Activated B cell treated with CpG ODN at 0.5 μM for 24 hours (primary cell): ENCODE measurements at places on chromosomes 13 and 19.

GRCh38 chr13:34152996-34153395, 335.0 kb downstream of the RFC3 start:
- H3K4me3 ChIP-seq: no peak overlapping the region
- no peaks in the 10 kb centered on the region for H3K36me3 ChIP-seq
- no peaks in the 10 kb centered on the region for H3K27me3 ChIP-seq
- peaks cover 10% of the 10 kb centered on the region for H3K4me1 ChIP-seq
- DNase-seq: no peak

GRCh38 chr19:51944798-51945552, 17.7 kb downstream of the ZNF613 start:
- H3K4me1 ChIP-seq: no peaks in the 10 kb centered on the region
- H3K27ac ChIP-seq: no peak overlapping the region
- no peak overlapping the region for H3K4me3 ChIP-seq
- H3K27me3 ChIP-seq: no peaks in the 10 kb centered on the region
- no peak for DNase-seq

DNA sequence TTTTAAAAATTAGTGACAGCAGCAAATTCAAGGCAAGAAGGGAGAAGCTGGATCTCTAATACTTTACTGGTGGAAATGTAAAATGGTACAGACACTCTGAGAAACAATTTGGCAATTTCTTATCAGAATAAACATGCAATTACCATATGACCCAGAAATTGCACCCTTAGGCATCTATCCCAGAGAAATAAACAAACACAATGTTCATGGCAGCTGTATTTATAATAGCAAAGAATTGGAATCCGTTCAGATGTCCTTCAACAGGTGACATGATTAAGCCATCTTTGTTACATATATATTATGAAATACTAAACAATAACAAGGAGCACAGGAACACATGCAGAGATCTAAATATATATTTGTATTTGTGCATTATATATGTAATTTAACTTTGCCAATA, 756.5 kb downstream of the SLITRK1 start:
- DNase-seq: no peak
- H3K4me3 ChIP-seq: no peak overlapping the region
- H3K36me3 ChIP-seq: no peaks in the 10 kb centered on the region

GRCh38 chr13:29472332-29472961, 123.0 kb downstream of the SLC7A1 start:
- no peak overlapping the region for H3K27ac ChIP-seq
- peaks cover 6% of the 10 kb centered on the region for H3K27me3 ChIP-seq
- H3K36me3 ChIP-seq: no peaks in the 10 kb centered on the region
- DNase-seq: no peak
- peak overlapping the region; percentile 24 for H3K4me3 ChIP-seq

DNA sequence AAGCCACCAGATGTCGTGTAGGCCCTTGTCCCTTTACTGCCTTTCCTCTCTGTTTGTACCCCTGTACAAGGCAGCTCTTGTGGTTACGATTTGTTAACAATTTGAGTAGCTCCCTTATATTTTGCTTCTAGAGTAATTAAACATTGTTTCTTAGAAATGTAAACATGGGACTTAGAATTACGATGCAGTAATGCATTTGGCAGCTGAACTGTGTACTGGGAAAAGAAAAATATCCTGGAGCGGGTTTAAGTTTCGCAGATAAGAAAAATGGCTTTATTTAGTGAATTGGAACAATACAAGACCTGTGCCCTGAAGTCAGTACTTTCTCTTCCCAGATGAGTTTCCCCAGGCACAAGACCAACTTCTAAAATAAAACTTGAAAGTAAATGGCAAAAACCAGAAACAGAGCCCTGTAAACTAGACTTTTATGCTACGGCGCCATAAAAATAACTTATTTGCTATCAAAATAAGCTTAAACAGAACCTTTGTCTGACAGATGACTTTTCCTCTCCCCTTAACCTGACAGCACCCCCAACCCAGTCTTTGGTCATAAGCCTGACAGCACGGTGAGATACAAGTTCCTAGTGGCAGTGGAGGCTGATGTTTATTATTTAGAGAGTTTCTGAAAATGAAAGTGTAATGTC, 63.0 kb downstream of the LRCH1 start:
- H3K36me3 ChIP-seq: peaks cover 1% of the 10 kb centered on the region
- peak overlapping the region; percentile 13 for H3K4me3 ChIP-seq
- DNase-seq: no peak
- peak overlapping the region; percentile 47 for H3K27ac ChIP-seq
- no peaks in the 10 kb centered on the region for H3K27me3 ChIP-seq

DNA sequence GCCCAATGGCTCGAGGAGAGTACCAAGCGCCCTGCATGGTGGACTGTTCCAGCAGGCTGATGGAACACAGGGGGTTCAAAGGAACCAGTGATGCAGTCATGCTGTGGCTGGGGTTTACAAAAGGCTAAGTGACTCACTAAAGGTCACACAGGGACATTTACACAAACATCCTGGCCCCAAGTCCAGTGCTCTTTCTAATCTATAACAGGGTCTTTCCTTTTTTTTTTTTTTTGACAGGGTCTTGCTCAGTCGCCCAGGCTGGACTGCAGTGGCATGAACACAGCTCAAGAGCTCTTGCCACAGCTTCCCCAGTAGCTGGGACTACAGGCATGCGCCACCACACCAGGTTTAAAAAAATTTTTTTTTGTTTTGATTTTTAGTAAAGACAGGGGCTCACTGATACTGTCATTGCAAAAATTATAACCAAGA, 2.8 kb upstream of the SLC25A15 start:
- H3K27me3 ChIP-seq: no peaks in the 10 kb centered on the region
- H3K4me3 ChIP-seq: no peak overlapping the region
- DNase-seq: no peak
- no peak overlapping the region for H3K27ac ChIP-seq
- H3K36me3 ChIP-seq: no peaks in the 10 kb centered on the region

DNA sequence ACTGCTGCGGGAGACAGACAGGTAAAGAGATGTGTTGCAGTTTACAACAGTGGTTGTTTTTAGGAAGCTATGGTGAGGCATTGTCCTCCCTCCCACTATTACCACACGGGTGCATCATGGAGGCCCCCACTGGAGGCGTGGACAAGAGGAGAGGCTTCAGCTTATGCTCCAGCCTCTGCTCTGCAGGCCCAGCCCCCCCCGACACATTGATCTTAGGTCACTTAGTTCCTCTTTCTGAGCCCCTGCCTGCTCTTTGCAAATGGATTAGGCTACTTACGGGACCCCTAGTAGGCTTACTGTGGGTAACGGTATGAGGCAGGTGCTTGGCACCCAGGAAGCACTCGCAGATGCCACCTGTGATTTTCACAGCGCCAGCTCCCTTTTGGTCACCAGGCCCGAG, 123.9 kb downstream of the SLC7A1 start:
- peaks cover 3% of the 10 kb centered on the region for H3K27me3 ChIP-seq
- no peak for DNase-seq
- no peak overlapping the region for H3K4me3 ChIP-seq
- no peak overlapping the region for H3K27ac ChIP-seq
- peaks cover 7% of the 10 kb centered on the region for H3K4me1 ChIP-seq

DNA sequence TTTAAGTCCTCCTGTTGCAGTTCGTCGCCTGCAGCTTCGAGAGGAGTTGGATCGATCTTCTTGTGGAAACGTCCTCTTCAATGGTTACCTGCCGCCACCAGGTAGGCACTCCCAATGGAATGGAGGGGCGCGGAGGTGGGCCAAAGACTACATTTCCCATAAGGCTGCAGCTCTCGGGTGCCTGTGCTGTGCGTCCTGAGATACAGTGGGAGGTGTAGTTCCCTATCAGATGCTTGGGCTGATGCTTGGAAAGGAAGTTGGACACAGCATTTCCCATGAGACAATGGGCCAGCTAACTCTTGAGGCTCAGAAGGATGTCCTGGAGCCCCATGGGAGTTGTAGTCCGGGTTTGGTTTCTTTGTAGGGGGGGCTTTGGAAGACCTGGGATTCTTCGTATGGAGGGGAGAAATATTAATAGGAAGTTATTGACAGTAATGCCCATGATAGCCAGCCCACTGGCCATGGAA, 1.8 kb downstream of the SHKBP1 start:
- peaks cover 50% of the 10 kb centered on the region for H3K36me3 ChIP-seq
- DNase-seq: no peak
- no peak overlapping the region for H3K27ac ChIP-seq
